CD8-positive, alpha-beta memory T cell (primary cell): ENCODE measurements at places on chromosomes 2 and 18. TPM values are rescaled to one million over a fixed set of nuclear protein-coding genes. Genes with fewer than 3 reads are reported as not detected.

Gene CFC1
- total RNA-seq, result not detected

- no peak overlapping the region for H3K4me3 ChIP-seq
- no peaks in the 10 kb centered on the region for H3K36me3 ChIP-seq
- no peak for DNase-seq
- H3K27me3 ChIP-seq, result no peaks in the 10 kb centered on the region
- H3K4me1 ChIP-seq, result peaks cover 3% of the 10 kb centered on the region
- H3K27ac ChIP-seq, result no peak overlapping the region
Measured at GRCh38 chr2:191557841-191558240, 120.1 kb upstream of the NABP1 start.

GRCh38 chr2:205883965-205884364, 201.7 kb downstream of the NRP2 start:
- H3K27me3 ChIP-seq, result no peaks in the 10 kb centered on the region
- H3K4me3 ChIP-seq, result no peak overlapping the region
- no peak for DNase-seq

DNA sequence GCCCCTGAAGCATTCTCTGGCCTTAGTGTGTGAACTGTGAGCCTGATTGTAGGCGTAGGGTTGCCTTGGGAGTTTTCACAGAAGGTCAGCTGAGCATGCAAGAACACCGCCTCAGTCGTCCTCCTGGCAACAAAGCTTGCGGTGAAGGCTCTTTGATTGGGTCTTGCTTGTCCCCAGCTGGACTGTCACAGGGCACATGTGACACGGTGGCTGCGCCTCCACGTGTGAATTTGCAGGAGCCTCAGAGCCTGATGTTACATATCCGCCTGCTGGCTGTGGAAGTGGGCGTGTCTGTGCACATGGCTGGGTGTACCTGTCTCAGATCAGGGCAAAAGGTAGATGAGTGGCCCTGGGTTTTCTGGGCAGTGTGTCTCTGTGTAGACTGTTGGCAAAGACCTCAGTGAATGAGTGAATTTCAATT, 228.7 kb downstream of the HAUS1 start:
- no peaks in the 10 kb centered on the region for H3K36me3 ChIP-seq
- DNase-seq, result no peak
- no peak overlapping the region for H3K27ac ChIP-seq
- no peaks in the 10 kb centered on the region for H3K4me1 ChIP-seq
- H3K27me3 ChIP-seq, result peaks cover 13% of the 10 kb centered on the region
- H3K4me3 ChIP-seq, result no peak overlapping the region

- DNase-seq, result no peak
Measured at GRCh38 chr2:200021449-200022114, 66.2 kb downstream of the MAIP1 start.

DNA sequence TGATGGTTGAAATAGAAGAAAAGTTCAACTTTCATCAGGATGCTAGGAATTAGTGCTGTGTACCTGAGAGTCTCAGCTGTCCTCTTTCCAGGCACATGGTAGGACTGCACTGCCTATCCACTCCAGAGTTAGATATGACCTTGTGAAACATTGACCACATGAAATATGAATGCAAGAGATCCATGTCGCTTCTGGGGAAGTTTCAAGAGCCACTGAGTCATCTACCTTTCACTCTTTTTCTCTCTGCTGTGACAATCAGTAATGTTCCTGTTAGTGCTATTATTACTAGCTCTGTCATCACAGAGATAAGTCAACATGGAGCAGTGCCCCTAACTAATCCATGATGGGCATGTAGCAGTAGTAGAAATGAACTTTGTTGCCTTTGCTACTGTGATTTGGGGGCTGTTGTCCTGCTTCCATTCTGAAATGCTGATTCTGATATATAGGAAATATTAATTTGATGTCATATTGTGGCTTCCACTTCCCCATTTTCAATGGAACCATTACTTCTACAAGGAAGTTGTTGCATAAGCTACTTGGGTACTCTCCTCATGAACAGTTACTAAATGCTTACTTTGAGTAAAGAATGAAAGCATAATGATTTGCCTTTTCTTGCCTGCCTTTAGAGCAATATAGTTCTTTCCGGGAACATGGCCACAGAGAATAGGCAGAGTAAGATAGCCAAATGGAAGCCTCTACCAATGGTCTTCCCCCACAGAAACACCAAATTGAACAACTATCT, 192.8 kb upstream of the ZNF521 start:
- H3K36me3 ChIP-seq, result no peaks in the 10 kb centered on the region
- no peak for DNase-seq
- no peaks in the 10 kb centered on the region for H3K27me3 ChIP-seq
- H3K27ac ChIP-seq, result no peak overlapping the region
- H3K4me3 ChIP-seq, result no peak overlapping the region

- H3K4me1 ChIP-seq, result no peaks in the 10 kb centered on the region
- no peaks in the 10 kb centered on the region for H3K36me3 ChIP-seq
- H3K4me3 ChIP-seq, result no peak overlapping the region
- no peak overlapping the region for H3K27ac ChIP-seq
Measured at GRCh38 chr2:76985387-76986136, 536.6 kb downstream of the LRRTM4 start.
